ENCODE measurements at places on chromosomes 11 and 22.

- DNase-seq, result no peak
Observed at GRCh38 chr11:8679006-8679405, 3.5 kb downstream of the TRIM66 start.

DNA sequence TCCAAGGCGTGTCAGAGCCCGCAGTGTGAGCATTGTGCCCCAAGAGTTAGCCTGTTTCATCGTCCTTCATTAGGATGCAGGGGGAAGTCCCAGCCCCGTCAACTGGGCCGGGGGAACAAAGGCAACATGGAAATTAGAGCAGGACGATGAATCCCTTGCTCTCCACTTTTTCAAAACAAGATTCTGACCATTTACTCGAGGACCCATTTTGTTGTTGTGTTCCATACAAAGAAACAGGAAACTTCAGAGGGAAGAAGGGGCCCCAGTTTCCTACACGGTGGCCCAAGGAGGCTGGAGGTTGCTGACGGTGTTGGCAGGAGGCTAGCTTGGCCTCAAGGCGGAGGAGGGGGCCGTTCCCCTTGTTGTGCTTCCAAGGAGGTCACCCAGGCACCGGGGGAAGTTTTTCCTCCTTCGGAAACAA is 44.0 kb upstream of the SLC1A2 start:
- no peak for DNase-seq

DNA sequence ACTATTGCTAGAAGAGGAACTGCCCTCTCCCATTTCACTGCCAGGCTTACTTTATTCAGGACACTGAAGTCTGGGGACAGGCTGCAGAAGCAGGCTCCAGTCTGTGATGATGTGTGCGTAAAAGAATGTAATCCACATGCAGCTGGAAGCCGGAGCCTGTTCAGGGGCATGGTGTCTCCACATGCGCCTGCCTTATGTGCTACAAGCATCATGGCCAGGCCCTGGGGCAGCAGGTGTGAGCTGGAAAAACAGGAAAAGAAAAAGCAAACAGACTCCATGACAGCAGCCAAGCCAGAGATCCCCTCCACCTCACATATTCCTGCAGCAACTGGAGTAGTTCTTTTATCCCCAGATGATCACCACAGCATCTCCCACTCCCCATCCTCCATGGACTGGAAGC is 33.4 kb downstream of the ARFGAP2 start:
- DNase-seq, result no peak

DNA sequence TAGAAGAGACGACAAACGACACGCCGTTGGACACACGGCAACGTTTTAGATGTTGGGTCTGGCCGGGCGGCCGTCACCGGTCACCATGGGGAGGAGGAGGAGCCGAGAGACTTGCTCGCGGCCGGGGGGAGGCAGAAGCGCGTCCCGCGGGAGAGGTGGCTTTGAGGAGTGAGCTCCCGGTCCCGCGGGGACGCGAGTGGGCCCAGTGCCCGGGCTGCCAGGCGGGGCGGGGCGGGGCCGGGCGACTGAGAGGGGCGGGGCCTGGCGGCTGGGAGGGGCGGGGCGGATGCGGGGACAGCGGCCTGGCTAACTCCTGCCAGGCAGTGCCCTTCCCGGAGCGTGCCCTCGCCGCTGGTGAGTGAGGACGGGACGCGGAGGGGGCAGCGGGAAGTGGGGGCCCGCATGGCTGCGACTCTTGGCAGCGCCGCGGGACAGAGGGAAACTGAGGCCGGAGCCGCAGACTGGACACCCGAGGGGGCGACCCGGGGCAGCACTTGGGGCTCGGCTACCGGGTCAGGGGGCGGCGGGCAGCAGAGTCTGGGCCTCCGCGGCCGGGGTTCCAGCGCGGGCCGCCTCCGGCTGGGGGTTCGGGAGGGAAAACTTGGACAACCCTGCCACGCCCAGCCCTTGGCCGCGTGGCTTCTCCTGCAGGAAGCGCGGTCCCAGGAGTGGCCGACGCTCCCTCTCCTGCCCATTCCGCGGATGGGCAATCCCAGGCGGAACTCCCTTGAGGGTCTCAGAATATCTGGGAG is at the start of gene TSPO:
Gene TSPO (plus strand): TSS at position 309 of the 752 bp plus-strand sequence. CDS start 7,680 bp downstream, outside the sequence.
- DNase-seq, result peak; percentile 89

GRCh38 chr11:34136420-34136819 is 31.0 kb downstream of the NAT10 start:
- no peak for DNase-seq

Data from suppressor macrophage (primary cell).